ENCODE measurements at places on chromosomes 1 and 21.

GRCh38 chr1:11280719-11281376 lies 7.8 kb downstream of the UBIAD1 start:
- DNase-seq = no peak

DNA sequence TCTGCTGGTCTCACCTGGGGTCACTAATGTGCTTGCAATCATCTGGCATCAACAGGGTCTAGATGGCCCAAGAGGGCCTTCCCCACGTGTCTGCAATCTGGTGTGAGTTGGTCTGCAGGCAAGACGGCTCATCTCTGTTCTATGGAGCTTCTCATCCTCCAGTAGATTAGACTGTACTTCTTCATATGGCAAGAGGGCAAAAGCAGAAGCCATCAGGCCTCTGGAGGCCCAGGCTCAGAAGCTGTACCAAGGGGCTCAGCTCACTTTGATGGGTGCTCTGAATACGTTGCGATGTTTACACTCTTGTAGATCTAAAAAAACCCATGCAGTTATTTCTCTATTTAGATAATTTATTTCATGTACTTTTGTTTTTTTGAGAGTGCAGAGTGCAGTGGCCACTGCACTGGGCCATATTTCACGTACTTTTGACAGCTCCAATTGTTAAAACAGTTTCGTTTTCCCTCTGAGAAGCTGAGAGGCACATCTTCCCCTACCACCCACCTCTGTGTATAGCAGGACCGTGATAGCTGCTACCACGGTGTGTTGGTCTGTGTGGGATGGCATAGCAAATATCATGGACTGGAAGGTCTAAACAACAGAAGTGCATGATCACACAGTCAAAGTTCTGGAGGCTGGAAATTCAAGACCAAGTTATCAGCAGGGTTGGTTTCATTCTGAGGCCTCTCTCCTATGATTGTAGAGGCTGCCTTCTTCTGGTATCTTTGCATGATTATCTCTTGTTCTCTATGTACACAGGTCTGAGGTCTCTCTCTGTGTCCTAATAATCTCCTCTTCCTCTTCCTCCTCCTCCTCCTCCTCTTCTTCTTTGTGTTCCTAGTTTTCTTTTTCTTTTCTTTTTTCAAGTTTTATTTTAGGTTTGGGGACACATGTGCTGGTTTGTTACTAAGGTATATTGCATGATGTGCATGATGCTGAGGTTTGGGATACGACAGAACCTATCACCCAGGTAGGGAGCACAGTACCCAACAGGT lies 17.0 kb downstream of the CITED4 start:
- DNase-seq = no peak

GRCh38 chr1:92262516-92262915 lies 36.3 kb downstream of the GLMN start:
- DNase-seq = no peak

DNA sequence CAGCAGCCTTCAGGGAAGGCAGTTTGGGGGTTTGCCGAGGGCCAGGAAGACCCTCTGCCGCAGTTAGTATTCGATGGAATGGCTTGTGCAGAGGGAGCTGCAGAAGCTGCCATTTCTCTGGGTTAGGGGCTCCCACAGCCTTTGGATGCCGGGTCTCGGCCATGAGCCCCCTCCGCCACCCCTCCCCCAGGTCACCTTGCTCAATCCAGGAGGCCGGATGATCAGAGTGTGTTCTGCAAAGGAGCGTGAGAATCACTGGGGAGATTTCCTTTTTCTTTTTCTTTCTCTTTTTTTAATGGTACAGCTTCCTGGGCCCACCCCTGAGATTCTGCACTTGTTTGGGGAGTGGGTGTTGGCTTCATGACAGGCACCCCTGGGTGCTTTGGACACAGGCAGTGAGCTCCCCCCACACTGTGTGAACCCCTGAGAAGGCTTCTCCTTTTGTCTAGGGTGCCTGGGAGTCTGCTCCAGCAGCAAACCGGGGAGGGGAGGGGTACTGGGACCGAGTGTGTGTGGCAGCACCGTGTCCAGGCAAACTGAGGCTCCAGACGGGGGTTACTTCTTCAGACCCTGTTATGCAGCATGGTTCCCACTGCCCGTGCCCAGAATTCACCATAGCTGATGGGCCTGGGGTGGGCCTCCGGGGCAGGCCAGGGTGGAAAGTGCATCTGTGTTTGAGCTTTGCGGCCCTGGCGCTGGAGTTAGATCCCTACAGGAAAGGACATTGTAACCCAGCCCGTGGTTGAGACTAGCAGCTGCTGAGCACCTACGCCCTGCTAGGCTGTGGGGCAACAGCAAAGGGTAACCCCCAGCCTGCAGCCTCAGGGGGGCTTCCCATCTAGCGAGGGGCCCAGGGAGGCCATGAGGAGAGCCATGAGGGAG lies 18.5 kb downstream of the TNFRSF1B start:
- DNase-seq = no peak

- DNase-seq = no peak
Observed at GRCh38 chr1:94693435-94693834, 126.7 kb upstream of the SLC44A3 start.

DNA sequence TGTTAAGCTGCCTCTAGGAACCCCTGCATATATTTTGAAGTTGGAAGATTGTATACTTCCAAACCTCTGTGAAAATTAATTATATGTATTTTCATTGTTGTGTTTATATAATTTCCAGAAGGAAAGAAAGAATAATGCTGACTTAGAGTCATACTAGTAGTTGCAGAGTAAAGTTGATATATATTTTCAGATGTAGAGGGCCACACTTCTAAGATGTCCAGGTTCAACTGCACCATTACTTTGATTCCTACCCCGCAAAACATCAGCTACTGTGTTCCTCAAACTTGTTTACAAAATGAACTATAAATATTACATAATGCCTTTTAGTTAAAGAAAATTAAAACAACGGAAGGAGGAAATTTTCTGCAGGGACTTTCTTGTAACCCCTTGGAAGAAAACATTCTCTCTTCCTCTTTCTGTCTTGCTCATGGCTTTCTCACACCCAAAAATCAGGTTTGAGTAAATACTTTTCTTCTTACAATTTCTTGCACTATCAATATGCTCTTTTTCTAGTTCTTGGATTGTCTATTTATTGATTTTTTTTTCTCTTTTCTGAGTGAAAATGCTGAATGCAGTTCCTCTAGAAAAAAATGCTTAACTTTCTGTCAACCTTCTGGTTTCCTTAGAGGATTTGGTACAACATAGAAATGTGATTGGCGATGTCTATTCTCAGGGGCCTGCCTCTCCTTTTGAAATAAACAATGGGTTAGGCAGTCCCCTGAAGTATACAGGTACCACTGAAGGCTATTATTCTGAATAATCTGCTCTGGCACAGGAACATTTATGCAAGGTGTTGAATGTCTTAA lies 867.8 kb downstream of the TTLL7 start:
- no peak for DNase-seq

DNA sequence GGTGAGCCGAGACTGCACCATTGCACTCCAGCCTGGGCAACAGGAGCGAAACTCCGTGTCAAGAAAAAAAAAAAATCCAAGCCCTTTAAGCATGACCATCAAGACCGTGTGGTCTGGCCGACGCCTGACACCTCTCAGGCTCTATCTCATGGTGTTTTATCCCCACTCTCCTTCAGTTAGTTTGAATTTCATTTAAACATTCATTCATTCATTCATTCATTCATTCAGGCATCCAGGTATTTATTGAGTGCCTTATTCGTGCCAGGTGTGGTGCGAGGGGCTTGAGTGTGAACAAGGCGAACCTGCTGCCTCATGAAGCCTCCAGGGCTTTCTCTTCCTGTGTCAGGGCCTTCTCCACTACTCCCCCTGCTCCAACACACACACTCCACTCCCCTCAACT lies 22.6 kb upstream of the OPRD1 start:
- no peak for DNase-seq

DNA sequence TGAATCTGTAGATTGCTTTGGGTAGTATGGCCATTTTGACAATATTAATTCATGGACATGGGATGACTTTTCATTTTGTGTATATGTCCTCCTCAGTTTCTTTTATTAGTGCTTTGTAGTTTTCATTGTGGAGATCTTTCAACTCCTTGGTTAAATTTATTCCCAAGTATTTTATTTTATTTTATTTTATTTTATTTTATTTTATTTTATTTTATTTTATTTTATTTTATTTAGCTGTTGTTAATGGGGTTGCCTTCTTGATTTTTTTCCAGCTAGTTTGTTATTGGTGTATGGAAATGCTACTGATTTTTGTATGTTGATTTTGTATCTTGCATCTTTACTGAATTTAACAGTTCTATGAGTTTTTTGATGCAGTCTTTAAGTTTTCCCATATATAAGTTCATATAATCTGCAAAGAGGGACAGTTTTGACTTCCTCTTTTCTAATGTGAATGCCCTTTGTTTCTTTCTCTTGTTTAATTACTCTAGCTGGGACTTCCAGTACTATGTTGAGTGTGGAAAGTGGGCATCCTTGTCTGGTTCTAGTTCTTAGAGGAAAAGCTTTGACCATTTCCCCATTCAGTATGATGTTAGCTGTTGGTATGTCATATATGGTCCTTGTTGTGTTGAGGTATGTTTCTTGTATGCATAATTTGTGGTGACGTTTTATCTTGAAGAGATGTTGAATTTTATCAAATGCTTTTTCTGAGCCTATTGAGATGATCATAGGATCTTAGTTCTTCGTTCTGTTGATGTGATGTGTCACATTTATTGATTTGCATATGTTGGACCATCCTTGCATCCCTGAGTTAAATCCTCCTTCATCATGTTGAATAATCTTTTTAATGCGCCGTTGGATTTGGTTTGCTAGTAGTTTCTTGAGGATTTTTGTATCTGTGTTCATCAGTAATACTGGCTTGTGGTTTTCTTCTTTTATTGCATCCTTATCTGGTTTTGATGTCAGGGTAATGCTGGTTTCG lies 14.3 kb downstream of the CEPT1 start:
- DNase-seq = no peak

- DNase-seq = no peak
Observed at GRCh38 chr21:32949701-32950100, 76.0 kb upstream of the OLIG2 start.

DNA sequence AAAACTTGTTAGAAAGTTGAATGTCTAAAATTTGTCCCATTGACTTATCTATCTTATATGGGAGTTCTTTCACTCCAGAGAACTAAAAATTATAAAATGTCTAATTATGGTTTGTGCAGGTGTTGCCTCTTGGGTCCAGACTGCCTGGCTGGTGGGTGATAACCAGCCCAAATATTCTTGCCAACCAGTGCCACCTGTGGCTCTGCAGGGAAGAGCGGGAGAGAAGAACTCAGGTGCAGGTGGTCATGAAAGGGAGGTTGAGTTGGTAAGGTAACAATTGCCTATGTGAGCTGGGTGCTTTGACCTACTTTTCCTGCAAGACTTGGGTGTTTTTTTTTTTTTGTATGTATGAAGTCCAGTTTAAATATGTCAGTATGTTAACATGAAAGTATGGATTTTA lies 10.2 kb downstream of the RPS6KC1 start:
- DNase-seq = no peak

DNA sequence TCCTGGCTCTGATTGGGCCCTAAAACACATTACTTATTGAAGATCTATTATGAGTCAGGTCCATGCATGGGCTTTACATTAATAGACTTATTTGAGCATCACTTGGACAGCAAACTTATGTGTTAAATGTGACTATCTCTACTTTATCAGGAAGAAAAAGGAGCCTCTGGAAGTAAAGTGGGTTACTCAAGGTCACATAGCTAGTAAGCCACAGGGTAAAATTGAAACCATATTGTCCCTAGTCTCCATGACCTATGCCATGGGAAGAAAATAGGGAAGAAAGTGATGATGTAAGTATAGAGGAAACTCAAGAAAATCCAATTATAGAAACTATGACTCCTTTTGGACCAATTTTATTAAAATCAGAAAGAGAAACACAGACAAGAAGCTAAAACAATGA lies 555.3 kb downstream of the NUF2 start:
- no peak for DNase-seq

DNA sequence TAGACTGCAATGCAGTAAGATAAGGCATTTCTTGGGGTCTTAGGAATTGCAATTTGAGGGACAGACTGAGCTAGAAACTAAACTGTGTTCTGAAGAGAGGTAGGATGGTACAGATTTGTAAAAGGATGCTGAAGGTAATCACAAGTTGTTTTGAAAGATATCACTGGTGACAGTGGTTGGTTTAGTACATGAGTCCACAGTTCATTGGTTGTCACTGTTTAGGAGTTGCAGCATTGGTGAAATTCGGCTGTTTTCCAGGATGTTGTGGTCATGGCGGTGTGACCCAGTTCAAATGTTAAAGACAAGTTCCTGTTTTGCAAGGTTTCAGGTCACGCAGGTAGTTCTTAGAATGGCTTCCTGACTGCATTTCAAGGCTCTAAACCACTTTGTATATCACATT lies 292.8 kb upstream of the B3GALT2 start:
- DNase-seq = no peak

DNA sequence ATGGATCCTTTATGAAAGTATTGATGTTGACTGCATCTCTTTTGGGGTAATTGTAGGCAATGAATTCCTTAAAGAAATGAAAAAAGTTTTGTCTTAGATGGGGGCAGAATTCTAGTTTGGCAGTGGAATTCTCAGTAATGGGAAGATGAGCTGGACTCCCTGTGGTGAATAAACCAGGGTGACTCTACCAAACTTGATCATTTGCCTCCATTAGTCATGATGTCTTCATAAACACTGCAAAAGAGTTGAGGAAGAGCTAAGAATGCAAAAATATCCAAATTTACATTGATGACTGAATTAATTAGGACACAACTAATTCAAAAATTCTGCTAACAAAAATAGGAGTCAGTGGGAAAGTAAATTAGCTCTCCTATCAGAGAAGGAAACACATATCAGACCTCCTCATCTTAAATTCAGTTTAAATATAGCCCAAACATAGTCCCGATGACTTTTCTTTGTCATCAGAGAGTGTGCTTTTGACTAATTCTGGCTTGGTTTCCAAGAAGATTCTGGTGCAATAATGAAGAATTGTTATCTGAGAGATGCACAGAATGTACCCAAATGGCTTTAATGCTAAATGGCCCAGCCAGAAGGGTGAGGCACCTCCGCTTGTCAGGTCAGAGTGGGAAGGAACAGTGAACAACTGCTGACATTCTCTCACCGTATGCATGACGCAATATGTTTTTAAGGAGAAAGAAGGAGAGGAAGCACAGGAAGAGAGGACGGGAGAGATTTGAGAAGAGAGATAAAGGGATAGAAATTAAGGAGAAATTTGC lies 525.1 kb downstream of the LMO4 start:
- no peak for DNase-seq

Measured in DMS79 treated with DMSO at 0.1 percent for 48 hours (cell line).